Effector memory CD4-positive, alpha-beta T cell (primary cell): ENCODE measurements at places on chromosomes 2 and 18.
A peak's percentile ranks its signal among the peaks of the same experiment; 100 is the strongest.

DNA sequence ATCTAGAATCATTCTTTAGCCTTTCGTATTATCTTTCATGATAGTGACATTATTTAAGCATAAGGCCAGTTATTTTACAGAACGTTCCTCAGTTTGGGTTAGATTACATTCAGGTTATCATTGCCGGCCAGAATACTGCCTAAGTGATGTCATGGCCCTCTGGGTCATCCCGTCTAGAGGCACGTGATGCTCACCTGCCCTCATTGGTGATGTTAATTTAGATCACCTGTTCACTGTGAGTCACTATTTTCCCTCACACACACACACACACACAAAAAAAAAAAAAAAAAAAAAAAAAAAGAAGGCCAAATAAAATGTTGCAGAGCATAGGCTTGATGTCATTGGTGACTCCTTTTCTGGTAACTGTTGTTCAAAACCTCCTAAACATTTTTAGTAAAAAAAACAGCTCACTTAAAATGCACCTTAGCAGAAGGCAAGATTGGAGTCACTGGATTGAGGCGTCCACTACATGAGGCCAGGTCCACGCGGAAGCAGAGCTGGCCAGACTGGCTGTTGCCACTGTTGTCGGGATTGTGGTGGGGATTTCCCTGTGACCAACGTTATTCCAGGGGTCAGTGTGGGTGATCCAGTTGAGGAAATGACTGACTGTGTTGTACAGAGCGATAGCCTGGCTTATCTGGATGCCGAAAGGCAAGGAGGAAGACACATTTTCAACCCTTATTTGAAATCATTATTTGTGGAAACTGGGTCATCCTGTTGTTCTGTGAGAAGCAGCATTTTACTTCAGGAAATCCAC, 52.1 kb upstream of the CNGA3 start:
- H3K27ac ChIP-seq = no peak overlapping the region
- no peaks in the 10 kb centered on the region for H3K27me3 ChIP-seq
- DNase-seq = no peak
- no peak overlapping the region for H3K4me3 ChIP-seq
- no peaks in the 10 kb centered on the region for H3K36me3 ChIP-seq
- no peaks in the 10 kb centered on the region for H3K4me1 ChIP-seq

DNA sequence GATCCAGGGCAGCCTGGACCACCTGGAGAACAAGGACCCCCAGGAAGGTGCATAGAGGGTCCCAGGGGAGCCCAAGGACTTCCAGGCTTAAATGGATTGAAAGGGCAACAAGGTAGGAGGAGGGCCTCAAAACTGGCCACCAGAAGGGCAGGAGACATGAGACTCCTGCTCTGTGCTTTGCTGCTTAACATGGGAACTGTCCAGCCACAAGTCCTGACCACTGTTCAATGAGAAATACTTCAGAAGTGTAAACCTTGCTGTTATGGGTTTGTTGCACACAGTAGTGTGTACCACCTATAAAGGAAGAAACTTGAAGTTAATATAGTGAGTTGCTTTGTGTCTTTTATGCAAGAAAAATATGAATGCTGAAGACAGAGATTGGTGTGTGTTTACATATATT, 44.2 kb upstream of the MFF start:
- H3K4me3 ChIP-seq = no peak overlapping the region
- no peaks in the 10 kb centered on the region for H3K27me3 ChIP-seq
- no peaks in the 10 kb centered on the region for H3K36me3 ChIP-seq
- DNase-seq = no peak
- no peaks in the 10 kb centered on the region for H3K4me1 ChIP-seq

DNA sequence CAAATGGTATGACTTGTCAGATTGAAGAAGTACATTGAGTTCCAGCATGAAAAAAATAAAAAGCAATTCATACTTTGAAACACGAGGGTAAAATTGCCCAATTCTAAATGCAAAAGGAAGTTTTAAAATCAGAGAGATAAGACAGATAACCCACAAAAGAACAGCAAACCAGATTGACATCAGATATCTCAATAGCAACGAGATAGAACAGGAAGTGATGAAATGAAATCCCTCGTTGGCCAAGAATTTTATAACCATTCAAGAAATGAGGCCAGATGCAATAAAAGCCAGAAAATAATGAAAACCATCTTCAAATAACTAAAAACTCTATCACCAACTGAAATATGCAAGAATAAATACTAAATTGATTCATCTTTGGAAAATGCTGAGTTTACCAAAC, 172.8 kb downstream of the CD226 start:
- H3K27ac ChIP-seq = no peak overlapping the region
- no peak overlapping the region for H3K4me3 ChIP-seq
- no peaks in the 10 kb centered on the region for H3K36me3 ChIP-seq
- H3K4me1 ChIP-seq = peaks cover 6% of the 10 kb centered on the region

- peaks cover 5% of the 10 kb centered on the region for H3K27me3 ChIP-seq
- no peak for DNase-seq
- H3K27ac ChIP-seq = no peak overlapping the region
- H3K4me3 ChIP-seq = no peak overlapping the region
- no peaks in the 10 kb centered on the region for H3K4me1 ChIP-seq
These were observed 273.0 kb downstream of the PDE11A start for GRCh38 chr2:177799531-177799930.

GRCh38 chr2:217105733-217106649, 246.1 kb upstream of the TNP1 start:
- H3K4me3 ChIP-seq = no peak overlapping the region
- H3K27ac ChIP-seq = no peak overlapping the region
- H3K27me3 ChIP-seq = no peaks in the 10 kb centered on the region
- H3K36me3 ChIP-seq = no peaks in the 10 kb centered on the region
- H3K4me1 ChIP-seq = no peaks in the 10 kb centered on the region

- no peaks in the 10 kb centered on the region for H3K4me1 ChIP-seq
- DNase-seq = no peak
- H3K27ac ChIP-seq = no peak overlapping the region
- no peaks in the 10 kb centered on the region for H3K27me3 ChIP-seq
- no peak overlapping the region for H3K4me3 ChIP-seq
- no peaks in the 10 kb centered on the region for H3K36me3 ChIP-seq
These were observed 587.4 kb upstream of the SETBP1 start for GRCh38 chr18:44093253-44093652.

GRCh38 chr2:231918501-231919330, 7.5 kb downstream of the NPPC start:
- H3K4me3 ChIP-seq = no peak overlapping the region
- DNase-seq = no peak
- H3K27me3 ChIP-seq = peaks cover 4% of the 10 kb centered on the region
- no peaks in the 10 kb centered on the region for H3K36me3 ChIP-seq
- H3K27ac ChIP-seq = no peak overlapping the region

- no peak for DNase-seq
- H3K27me3 ChIP-seq = no peaks in the 10 kb centered on the region
- no peaks in the 10 kb centered on the region for H3K4me1 ChIP-seq
- no peaks in the 10 kb centered on the region for H3K36me3 ChIP-seq
- H3K27ac ChIP-seq = no peak overlapping the region
These were observed 50.9 kb downstream of the PHLPP1 start for GRCh38 chr18:62766266-62766665.

- H3K36me3 ChIP-seq = no peaks in the 10 kb centered on the region
- no peak overlapping the region for H3K4me3 ChIP-seq
- peaks cover 3% of the 10 kb centered on the region for H3K27me3 ChIP-seq
- H3K27ac ChIP-seq = no peak overlapping the region
- no peak for DNase-seq
- no peaks in the 10 kb centered on the region for H3K4me1 ChIP-seq
These were observed 10.5 kb downstream of the GDF7 start for GRCh38 chr2:20677301-20678085.

GRCh38 chr2:168039881-168040280, 207.5 kb downstream of the STK39 start:
- H3K27ac ChIP-seq = no peak overlapping the region
- H3K4me3 ChIP-seq = no peak overlapping the region
- no peaks in the 10 kb centered on the region for H3K4me1 ChIP-seq
- H3K36me3 ChIP-seq = no peaks in the 10 kb centered on the region

GRCh38 chr2:30257266-30258214, 26.2 kb downstream of the LBH start:
- peaks cover 45% of the 10 kb centered on the region for H3K36me3 ChIP-seq
- peak overlapping the region; percentile 46 for H3K27ac ChIP-seq
- no peak for DNase-seq
- no peak overlapping the region for H3K4me3 ChIP-seq

DNA sequence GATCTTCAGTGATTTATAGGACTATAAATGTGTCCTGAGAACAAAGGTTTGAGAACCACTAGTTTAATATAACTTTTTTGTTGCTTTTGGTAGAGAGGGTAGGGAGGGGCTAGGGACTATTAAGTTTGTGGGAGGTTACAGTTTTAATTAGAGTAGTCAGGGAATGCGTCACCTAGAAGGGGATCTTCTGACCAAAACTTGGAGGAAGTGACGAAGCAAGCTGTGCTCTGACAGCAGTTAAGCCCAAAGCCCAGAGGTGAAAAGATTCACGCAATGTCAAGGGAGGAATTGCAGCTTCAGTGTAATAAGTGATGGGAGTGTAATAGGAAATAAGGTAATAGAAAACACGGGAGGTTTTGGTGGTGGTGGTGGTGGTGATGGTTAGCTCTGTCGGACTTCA, 8.1 kb downstream of the TDRD15 start:
- H3K4me3 ChIP-seq = no peak overlapping the region
- H3K27me3 ChIP-seq = no peaks in the 10 kb centered on the region
- H3K4me1 ChIP-seq = no peaks in the 10 kb centered on the region
- no peak overlapping the region for H3K27ac ChIP-seq
- no peak for DNase-seq

DNA sequence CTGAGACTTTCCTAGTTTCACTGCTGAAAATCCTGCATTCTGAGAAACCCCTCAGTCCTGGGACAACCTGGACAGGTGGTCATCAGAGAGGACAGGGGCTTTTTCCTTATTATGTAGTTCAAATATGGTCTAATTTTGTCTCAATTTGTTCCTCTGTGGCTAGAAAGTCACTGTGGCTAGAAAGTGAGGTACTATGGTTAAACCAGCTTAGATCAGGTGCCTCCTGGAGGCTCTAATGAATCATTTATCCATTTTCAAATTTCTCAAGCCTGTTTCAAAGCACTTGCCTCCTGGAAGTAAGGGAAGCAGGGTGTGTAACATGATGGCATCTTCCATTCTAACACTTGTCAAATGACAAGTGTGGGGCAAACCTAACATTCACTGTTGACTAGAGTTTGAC, 326.8 kb downstream of the PIK3C3 start:
- H3K27me3 ChIP-seq = no peaks in the 10 kb centered on the region
- H3K36me3 ChIP-seq = no peaks in the 10 kb centered on the region
- DNase-seq = no peak
- H3K27ac ChIP-seq = no peak overlapping the region
- H3K4me1 ChIP-seq = no peaks in the 10 kb centered on the region
- H3K4me3 ChIP-seq = no peak overlapping the region

- H3K27me3 ChIP-seq = no peaks in the 10 kb centered on the region
- DNase-seq = no peak
- H3K36me3 ChIP-seq = no peaks in the 10 kb centered on the region
These were observed 375.8 kb downstream of the GALNT13 start for GRCh38 chr2:154247503-154247902.

GRCh38 chr2:88841224-88841929, 149.9 kb downstream of the RPIA start:
- H3K36me3 ChIP-seq = no peaks in the 10 kb centered on the region
- H3K27ac ChIP-seq = no peak overlapping the region
- H3K4me1 ChIP-seq = no peaks in the 10 kb centered on the region
- DNase-seq = no peak

- H3K4me3 ChIP-seq = no peak overlapping the region
- no peaks in the 10 kb centered on the region for H3K27me3 ChIP-seq
- H3K27ac ChIP-seq = no peak overlapping the region
- no peaks in the 10 kb centered on the region for H3K4me1 ChIP-seq
- H3K36me3 ChIP-seq = no peaks in the 10 kb centered on the region
These were observed 26.6 kb upstream of the NAPG start for GRCh38 chr18:10499230-10499629.

DNA sequence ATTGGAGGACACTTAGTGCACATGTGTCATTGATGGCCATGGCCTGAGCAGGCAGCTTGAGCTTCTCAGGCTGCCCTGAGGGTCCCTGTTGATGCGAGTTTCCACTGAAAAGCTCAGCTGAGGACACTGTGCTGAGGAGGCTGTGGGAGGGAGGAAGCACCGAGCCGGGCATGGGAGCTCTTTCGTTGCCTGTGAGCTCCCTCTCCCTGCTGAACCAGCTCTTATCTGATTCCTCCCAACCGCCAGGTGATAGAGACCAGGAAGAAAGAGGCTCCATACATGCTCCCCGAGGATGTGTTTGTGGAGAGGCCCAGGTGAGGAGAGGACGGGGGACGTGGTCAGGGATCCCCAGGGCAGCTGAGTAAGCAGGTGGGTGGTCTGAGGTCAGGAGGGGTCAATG, 27.3 kb downstream of the POMC start:
- no peak overlapping the region for H3K27ac ChIP-seq
- H3K4me1 ChIP-seq = no peaks in the 10 kb centered on the region
- no peak overlapping the region for H3K4me3 ChIP-seq

GRCh38 chr2:143934626-143935481, 585.1 kb downstream of the ZEB2 start:
- no peak overlapping the region for H3K27ac ChIP-seq
- no peak for DNase-seq

DNA sequence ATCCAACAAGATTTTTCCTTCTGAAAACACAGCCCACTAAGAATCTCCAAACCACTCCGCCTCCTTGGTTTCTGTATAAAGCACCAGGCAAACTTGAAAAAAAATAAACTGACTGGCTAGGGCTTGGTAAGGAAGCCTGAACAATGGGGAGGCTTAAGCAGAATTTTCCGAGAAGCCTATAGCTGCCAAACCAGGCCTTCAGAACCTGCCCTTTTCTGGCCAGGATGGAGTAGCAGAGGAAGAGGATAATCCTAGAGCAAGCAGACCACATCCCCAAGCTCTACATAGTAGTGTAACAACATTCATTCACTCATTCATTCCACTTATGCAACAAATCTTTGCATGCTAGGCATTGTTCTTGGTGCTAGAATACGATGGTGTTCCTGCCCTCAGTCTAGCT, 529.6 kb upstream of the ZEB2 start:
- H3K36me3 ChIP-seq = no peaks in the 10 kb centered on the region
- no peak for DNase-seq
- H3K4me3 ChIP-seq = no peak overlapping the region
- H3K27ac ChIP-seq = no peak overlapping the region
- H3K27me3 ChIP-seq = no peaks in the 10 kb centered on the region
- H3K4me1 ChIP-seq = no peaks in the 10 kb centered on the region

GRCh38 chr2:41598161-41598894, 449.5 kb upstream of the PKDCC start:
- H3K27me3 ChIP-seq = no peaks in the 10 kb centered on the region
- no peaks in the 10 kb centered on the region for H3K36me3 ChIP-seq
- no peak for DNase-seq
- H3K27ac ChIP-seq = no peak overlapping the region
- no peak overlapping the region for H3K4me3 ChIP-seq

DNA sequence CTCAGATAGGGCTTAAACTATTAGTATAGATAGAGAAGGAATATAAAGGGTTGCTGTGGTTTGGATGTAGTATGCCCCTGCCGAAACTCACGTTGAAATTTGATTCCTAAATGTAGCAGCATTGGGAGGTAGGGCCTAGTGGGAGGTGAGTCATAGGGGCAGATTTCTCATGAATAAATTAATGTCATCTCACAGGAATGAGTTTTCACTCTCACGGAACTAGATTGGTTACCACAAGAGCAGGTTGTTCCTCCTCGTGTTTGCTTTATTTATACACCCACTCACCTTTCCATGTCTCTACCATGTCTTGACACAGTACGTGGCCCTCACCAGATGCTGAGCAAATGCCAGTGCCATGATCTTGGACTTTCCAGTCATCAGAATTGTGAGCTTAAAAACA, 218.2 kb downstream of the RBM43 start:
- H3K27ac ChIP-seq = no peak overlapping the region
- no peaks in the 10 kb centered on the region for H3K36me3 ChIP-seq
- DNase-seq = no peak
- no peak overlapping the region for H3K4me3 ChIP-seq
- no peaks in the 10 kb centered on the region for H3K27me3 ChIP-seq
